ENCODE measurements at places on chromosomes 3 and 15.

- DNase-seq = no peak
Observed at GRCh38 chr3:186775999-186776398, 7.4 kb upstream of the EIF4A2 start.

DNA sequence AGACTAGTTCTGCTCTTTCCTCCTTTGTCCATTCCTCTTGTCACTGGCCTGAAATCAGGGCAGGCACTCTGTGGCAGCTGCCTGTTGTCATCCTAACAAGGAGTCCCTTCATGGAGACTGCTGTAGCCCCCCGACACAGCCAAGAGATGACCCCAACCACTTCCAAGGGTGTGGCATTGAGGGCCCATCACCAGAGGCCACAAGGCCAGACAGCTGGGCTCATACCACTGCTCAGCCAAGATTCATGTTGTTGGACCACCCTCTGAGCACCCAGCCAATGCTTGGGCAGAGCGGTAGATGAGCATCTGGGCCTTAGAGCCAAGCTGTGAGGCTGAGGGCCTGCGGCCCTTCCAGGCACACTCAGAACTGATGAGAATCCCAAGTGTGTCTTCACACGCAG lies 85.4 kb downstream of the EPHB1 start:
- no peak for DNase-seq

GRCh38 chr3:39385456-39386090 lies 2.4 kb downstream of the SLC25A38 start:
- no peak for DNase-seq

DNA sequence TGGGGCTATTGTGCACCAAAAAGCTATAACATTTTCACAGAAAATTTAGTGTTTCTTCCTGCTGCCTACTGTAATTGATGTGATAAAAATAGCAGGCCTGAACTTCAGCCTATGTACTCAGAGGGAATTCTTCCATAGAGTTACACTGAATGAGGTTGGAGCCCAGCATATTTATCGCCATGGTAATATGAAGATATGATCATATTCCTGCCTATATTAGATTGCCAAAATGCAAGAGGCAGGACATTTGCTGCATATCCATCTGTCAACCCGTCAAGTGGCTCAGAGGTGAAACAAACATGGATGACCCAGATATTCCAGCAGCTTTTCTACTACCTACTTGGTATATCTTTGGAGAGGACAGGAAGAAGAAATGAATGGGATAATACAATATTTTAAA lies 1150.6 kb downstream of the TBL1XR1 start:
- DNase-seq = no peak

- no peak for DNase-seq
Observed at GRCh38 chr3:152121270-152121636, 147.5 kb upstream of the MBNL1 start.

DNA sequence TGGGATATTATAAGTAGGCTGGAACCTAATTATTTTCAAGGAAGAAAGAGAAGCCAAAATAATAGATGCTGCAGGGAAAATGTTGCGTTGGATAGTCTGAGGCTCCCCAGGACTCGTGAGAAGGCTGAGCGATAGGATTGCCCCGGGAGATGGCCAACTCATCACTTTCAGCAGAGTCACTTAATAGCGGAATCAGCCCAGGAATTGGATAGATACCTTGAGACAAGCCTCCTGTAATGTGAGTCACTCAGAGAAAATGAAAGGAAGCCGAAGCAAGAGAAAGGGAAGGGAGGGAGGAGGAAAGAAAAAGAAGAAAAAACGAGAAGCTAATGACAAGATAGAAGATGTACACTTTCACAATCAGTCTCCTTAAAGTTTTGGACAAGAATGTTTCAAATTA lies 94.3 kb downstream of the SQOR start:
- no peak for DNase-seq

GRCh38 chr3:152445212-152445611 lies 176.5 kb downstream of the MBNL1 start:
- no peak for DNase-seq

DNA sequence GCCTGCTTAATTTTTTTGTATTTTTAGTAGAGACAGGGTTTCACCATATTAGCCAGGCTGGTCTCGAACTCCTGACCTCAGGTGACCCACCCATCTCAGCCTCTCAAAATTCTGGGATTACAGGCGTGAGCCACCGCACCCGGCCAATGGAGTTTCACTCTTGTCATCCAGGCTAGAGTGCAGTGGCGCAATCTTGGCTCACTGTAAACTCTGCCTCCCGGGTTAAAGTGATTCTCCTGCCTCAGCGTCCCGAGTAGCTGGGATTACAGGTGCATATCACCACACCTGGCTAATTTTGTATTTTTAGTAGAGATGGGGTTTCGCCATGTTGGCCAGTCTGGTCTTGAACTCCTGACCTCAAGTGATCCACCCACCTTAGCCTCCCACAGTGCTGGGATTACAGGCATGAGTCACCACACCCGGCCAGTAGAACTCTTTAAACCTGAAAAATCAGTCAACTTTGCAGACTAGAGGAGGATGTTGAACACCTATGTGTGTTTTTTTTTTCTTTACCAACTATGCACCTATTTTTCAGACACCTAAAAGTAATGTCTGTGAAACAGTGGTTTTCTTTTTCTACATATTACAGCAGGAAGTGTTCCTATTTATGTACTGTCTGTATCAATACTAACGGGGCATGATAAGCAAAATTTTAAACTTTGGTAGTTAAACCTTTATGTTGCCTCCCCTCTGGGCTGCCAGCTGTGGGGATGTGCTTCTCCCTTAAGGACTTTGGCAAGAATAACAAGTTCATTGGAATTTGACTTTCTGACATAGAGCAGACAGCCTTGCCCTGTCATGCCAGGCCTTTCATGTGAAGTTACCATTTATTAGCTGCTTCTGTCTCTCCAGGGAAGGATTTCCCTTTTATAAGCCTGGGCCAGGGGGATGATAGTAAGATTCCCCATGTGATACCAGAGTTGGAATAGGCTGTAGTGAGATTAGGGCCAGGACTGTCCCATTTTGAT lies 8.1 kb downstream of the ARIH2 start:
- no peak for DNase-seq

- DNase-seq = no peak
Observed at GRCh38 chr3:81716870-81717509, 44.5 kb downstream of the GBE1 start.

DNA sequence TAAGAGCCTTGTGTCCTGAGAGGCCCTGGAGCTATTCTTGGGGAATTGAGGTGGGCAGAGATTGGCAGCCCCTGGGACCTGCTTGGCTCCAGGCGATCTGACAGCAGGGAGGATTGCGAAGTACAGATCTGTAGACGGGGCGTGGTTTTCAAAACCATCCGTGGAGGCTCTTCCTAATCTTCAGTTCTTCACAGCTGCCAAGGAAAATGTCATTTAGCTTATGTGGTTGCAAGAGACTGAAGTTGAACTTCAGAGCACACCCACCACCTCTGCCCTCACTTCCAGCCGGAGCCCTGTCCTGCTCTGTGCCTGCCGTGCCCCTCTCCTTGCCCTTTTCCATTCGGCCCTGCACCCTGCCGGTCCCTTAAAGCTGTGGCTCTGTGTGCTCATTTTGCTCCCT lies 12.9 kb downstream of the NISCH start:
- no peak for DNase-seq

Measured in activated T-helper 1 cell treated with Interleukin-2 at 50 U/mL for 16 hours (primary cell).